ENCODE measurements at places on chromosomes 1 and 21.

DNA sequence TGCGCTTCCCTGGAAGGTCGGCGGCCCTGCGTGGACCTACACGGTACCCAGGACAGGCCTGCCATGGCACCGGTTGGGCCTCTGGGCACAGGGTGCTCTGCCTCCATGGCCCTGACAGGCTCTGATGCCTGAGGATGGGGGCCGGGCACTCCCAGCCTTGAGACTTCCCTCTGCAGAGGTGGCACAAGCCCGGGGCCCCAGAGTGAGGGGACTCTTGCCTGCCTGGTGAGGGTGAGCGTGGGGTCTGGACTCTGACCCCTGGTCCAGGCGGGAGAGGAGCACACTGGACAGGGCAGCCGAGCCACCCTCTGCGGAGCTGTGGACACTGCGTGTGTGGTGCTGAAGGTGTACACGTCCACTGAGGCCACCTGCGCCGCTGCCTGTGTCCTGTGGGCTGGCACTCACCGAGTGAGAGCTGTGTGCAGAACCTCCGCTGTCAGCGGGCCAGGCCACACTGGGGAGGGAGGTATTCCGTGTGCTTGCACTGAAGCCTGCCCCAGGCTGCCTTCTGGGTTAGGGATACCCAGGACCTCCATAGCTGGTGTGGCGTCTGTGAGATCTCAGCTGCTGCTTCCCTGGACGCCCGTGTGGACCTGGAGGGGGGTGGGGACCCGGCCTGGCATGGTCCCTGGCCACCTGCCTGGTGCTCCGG is 10.4 kb downstream of the SKI start:
- no peak for DNase-seq

DNA sequence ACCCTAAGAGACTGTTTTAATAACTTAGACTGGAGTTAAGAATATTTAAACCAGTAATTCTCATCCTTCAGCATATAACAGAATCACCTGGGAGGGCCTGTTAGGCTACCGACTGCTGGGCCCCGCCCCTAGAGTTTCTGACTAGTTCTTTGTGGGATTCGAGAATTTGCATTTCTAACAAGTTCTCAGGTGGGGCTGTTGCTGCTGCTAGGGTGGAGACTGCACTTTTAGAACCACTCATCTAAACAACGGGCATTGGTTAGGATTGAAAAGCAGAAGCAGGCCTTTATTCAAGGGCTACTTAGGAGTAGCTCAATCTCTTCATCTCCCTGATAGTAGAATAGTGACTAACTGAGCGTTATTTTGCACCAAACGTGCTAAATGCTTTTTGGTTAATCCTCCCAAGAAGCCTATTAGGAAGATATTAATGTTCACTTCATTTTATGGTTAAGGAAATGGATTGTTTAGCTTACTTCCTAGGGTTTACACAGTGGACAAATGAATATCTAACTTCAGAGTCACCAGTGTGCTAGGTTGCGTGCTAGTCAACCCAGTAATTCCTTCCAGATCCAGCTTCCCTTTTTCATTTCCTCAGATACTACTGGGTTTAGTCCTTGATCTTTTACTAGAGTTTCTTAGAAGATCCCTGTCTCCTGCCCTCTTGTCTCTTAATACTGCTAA is 31.1 kb upstream of the UAP1 start:
- no peak for DNase-seq

DNA sequence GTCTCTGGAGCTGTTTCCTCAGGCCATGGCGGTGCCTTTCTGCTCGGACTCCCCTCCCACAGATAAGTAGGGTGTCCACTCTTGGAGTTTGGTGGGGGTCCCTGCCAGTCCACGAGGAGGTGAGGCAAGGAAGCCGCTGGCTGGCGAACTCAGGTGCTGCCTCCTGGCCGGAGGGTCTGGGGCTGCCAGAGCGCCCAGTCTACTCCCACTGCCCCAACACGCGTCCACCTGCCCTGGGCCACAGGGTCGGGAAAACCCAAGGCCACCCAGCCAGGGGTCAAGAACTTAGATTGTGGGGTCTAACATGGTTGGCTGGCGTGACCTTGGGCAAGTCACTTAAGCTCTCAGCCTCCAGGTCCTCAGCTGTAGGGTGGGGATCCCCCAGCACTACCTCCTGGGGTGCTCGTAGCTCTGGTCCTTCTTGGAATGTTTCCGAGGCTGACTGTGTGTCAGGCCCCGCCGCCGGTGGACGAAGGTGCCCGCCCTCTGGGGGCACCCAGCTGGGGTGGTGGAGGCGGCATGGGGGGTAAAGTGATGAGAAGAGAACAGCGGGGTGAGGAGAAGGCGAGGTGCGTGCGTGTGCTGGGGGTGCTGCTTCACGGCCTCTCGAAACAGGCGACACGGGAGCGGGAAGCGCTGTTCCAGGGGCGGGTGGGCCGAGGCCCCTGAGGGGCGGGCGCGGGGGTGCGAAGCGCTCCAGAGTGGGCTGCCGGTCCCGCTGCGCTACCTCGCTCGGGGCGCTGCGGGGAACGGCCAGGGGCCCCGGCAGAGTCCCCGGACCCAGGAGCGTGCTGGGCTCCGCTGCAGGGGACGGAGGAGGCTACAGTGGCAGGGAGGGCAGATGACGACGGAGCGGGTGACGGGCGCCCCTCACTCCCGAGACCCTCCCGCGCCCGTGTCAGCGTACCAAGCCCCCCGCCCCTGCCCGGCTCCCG is 1.2 kb downstream of the SH2D5 start:
- no peak for DNase-seq

DNA sequence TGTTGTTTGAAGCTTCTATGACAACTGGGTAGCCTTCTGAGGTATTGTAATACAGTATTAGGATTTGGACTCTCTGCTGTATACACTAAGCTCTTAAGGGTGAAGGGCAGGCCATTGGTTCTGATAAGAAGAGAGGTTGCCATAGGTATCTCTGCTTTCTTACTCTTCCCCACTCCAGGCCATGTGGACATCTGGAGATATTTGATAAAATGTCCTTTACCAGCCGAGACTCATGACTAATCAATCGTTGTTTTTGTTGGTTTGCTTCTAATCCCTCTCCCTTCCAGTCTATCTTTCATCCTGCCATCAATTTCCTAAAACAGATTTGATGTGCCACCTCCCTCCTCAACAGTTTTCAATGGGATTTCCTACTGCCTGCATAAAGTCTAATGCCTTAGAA is 64.6 kb upstream of the WDR26 start:
- DNase-seq, result no peak

GRCh38 chr1:196209983-196210382 is 398.3 kb downstream of the KCNT2 start:
- DNase-seq, result no peak

- no peak for DNase-seq
These were observed 100.6 kb upstream of the RUNX1 start for GRCh38 chr21:35149698-35150097.

- DNase-seq, result no peak
These were observed 10.3 kb downstream of the CFAP107 start for GRCh38 chr1:12756273-12756672.

DNA sequence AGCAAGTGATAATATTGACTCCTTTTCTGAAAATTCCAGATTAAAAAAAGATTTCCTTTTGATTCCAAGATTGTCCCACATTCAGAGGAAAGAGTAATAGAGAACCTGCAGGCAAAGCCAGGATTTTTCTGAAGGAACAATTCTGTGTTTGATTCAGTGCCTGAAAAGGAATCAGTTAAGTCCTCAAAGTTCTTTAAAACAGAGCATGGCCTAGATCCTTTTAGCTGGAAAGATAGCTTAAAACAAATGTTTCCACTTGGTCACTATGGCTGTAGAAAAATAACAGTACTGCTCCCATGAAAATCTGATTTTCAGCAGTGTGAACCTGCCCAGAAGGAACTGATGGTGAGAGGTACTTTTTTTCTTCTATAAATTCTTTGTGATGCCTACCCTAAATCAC is 41.8 kb downstream of the HS2ST1 start:
- DNase-seq, result no peak
